ENCODE measurements at places on chromosomes 12 and 14.

DNA sequence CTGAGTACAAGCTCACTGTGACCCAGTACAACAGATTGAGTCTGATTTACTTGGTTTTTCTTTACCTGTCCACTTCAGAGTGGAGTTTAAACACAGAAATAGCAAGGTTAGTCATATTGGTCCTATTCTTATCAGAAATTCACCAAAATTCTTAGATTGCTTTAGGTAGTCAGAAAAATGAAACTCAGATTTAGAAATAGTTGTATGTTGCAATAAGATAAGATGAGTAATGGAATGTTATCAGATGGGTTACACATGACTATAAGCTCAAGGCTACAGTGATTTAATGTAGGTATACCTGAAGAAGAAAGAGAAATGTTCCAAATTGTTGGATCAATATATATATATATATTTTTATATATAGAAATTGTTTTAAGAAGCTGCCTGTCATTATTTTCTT lies 524.1 kb downstream of the LRFN5 start:
- DNase-seq, result no peak

DNA sequence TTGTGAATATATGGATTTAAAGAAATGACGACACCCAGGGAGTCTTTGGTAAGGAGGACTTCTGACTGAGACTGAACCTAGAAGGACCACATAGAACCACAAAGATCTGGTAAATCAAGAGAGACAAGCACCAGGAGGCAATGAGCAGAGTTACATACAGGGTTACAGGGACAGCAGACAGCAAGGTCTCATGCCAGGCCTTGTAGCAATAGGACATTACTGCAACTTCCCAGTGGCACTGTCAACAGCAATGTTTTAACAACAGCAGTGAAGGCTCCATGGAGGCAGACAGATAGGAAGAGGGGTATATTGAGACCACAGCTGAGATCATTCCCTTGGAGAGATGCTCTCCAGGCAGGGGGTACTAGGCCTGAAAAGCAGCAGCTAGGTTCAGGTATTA lies 18.5 kb downstream of the CPNE8 start:
- DNase-seq, result no peak

GRCh38 chr14:77547512-77548180 lies 49.0 kb upstream of the ISM2 start:
- no peak for DNase-seq

GRCh38 chr12:31033681-31034080 lies 40.0 kb upstream of the DDX11 start:
- DNase-seq, result no peak

- no peak for DNase-seq
These were observed 661 bp upstream of the RPS26 start for GRCh38 chr12:56040963-56041551.

DNA sequence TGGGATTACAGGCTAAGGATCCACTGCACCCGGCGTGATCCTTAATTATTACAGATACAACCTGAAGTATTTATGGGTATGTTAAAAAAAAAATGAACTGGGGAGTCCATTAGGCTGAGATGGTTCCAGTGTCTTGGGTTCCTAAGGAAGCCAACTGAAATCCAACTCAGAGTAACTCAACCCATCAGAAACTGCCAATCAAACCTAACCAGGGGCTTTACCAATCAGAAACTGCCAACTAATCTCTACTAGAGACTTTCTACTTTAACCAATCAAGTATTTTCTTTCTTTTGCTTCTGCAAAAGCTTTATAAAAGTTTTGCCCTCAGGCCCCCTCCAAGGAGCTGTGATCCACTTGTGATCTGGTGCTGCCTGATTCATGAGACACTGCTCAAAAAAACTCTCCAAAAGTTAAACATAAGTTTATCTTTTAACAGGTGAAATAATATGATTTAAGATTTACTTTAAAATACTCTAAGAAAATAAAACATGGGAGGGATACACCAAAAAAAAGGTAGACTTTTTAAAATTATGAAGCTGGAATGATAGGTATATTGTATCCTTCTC lies 88.0 kb downstream of the ACADS start:
- no peak for DNase-seq

DNA sequence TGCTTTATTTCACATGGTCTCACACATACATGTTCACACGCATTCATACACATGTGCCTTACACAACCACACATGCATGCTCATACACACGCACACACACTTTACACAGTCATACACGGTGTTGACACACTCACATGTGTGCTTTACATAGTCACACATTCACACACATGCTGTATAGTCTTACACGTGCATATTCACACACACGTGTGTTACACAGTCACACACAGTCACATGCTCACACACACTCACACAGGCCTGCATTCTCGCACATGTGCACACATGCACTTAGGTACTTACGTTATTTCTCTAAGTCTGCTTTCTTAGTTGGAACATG lies 18.0 kb upstream of the PLEKHG3 start:
- DNase-seq, result no peak

DNA sequence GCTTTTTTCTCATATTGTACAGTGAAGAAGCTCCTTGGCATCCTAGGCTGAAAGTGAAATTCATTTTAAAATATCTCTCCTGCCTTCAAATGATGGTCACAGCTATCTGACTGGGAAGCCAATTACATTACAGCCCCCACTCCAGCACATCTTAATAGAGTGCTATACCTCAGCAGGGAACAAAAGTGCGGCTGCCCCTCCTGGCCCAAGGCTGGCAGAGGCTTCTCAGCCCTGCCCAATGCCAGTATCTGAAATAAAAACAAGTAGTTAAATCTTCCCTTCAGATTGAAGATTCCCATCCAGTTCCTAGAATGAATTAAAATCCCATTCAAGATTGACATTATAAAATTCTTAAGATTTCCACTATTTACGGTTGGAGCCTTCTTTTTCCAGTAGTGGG lies 54.9 kb upstream of the GNG2 start:
- no peak for DNase-seq

DNA sequence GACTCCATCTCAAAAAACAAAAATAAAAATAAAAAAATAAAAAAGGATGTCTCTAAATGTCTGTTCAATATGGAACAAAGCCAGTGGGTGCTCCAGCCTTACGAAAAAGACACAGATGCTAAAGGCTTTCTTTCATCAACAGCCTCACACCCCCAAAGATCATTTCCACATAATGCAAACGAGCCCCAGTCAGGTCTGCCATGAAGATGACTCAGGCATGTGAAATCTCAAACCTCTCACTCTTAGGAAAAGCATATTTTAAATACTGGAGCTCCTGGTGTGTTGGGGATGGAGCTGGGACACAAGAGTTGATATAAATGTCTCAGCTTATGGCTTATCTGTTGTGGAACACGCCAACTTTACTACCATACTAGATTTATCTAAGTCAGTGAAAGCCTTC lies 49.9 kb upstream of the PLXNC1 start:
- no peak for DNase-seq

DNA sequence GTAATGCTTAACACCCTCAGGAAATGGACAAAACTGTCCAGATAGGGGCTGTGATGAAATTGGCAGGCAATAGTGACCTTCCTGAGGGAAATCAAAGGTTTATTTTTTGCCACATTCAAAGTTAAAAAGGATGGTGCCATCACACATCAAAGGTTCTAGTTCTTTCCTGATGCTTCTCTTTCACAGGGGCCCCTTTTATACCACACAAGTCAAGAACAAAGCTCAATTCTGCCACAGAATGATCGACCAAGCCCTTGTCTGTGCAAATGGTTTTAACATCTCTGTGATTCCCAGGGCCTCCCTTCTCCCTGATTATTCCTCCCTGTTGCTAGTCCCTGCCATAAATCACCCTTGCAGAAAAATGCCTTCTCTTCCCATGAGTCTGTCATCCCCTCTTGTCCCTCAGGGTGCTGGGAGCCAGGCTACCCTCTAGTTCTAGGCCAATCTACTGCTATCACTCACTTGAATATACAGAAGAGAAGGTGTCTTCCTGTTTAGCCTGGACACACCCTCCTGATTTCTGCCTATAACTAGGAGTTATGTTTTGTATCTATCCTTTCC lies 22.7 kb downstream of the SMCO2 start:
- no peak for DNase-seq

- DNase-seq, result no peak
These were observed 62.6 kb downstream of the PLXNC1 start for GRCh38 chr12:94211021-94211420.

DNA sequence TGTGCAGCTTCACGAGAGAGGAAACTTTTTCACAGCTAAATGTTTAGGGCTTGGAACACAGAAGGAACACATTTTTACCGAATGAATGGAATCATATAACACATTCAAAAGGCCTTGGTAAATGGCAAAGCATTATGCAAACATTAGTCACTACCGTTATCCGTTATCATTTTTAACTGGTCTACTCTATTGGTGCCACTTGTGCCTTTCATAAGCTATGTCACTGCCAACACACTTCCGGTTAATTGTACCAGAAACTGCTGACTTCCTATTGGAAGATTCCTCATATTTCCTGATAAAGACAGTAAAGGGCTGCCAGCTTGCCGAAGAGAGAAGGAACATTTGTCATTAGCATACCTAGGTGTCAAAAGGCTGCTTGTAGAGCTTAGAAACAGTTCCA lies 169.2 kb downstream of the APAF1 start:
- no peak for DNase-seq

- DNase-seq, result no peak
These were observed 68.4 kb downstream of the CACNA1C start for GRCh38 chr12:2120982-2121758.

DNA sequence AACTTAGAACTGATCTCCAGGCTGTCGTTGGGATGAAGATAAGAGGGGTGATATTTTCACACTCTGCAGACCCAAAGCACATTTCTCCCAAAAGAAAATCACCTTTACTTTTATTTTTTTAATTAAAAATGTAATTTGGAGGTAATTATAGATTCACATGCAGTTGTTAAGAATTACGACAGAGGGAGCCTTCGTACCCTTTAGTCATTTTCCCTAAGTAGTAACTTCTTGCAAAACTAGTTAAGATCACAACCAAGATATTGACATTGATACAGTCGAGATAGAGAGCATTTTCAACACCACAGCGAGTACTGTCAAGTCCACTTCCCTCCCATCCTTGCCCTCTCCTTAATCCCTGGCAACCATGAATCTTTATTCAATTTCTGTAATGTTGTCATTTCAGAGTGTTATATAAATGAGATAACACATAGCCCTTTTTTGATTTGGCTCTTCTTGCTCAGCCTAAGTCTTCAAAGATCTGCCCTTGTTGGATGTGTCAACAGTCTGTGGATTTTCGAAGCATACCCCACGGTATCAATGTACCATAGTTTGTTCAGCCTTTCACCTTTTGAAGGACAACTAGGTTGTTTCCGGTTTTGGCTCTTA lies 39.6 kb downstream of the DNAH10 start:
- DNase-seq, result no peak

DNA sequence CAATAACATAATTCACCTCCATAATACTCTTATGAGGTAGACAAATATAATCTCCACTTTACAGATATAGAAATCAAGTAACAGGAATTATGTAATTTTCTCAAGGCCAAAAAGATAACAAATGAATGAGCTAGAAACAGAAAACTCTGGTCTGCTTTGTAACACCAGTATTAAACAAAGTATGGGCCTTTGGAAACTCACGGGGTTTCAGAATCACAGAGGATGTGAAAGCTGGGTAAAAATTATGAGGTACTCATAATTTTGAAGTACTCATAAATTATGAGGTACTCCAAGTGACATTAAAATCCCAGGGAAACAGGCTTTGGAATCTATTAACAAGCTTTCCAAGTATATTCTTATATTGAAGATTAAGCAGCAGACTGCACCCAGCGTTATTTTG lies 140.2 kb downstream of the MED13L start:
- DNase-seq, result no peak

DNA sequence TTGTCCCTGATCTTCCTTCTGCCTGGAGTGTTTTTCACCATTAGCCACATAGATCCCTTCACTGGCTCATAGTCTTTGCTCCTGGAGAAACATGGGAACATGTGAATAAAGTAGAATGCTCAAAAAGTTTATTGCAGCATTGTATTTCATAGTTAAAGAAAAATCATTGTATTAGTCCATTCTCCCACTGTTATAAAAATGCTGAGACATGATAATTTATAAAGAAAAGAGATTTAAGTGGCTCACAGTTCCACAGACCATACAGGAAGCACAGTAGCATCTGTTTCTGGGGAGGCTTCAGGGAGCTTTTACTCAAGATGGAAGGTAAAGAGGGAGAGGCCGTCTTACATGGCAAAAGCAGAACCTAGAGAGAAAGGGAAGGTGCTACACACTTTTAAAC lies 238.3 kb upstream of the OR4E1 start:
- DNase-seq, result no peak

GRCh38 chr12:86091681-86092080 lies 164.5 kb downstream of the MGAT4C start:
- no peak for DNase-seq

GRCh38 chr12:89038831-89039512 lies 313.3 kb downstream of the DUSP6 start:
- no peak for DNase-seq

- DNase-seq, result no peak
These were observed 34.9 kb downstream of the TRMT5 start for GRCh38 chr14:60945984-60946383.

GRCh38 chr12:24447678-24448077 lies 498.2 kb upstream of the SOX5 start:
- DNase-seq, result no peak

GRCh38 chr14:39212034-39212433 lies 21.7 kb upstream of the MIA2 start:
- DNase-seq, result no peak

- no peak for DNase-seq
These were observed 126.6 kb downstream of the ADAMTS20 start for GRCh38 chr12:43425361-43425760.

DNA sequence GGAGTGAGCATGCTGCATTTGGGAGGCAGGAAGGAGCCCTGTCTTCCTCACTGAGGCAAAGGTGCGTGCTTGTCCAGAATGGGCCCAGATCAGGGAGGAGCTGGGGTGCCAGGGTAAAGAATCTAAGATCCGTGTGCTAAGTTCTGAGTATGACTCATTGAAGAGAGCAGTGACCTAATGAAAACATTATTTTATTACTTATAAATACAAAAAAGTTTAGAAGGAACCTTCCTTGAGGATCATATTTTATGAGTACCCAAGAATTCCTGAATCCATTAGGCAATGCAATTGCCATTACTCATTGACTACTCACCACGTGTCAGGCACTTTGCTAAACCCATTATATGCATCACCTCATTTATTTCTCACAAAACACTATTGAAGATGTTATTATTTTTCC lies 264.7 kb downstream of the EGLN3 start:
- DNase-seq, result no peak

- DNase-seq, result no peak
These were observed 143.0 kb downstream of the TMTC1 start for GRCh38 chr12:29640589-29641345.

- DNase-seq, result no peak
These were observed 7.5 kb downstream of the NTF3 start for GRCh38 chr12:5439371-5439771.

DNA sequence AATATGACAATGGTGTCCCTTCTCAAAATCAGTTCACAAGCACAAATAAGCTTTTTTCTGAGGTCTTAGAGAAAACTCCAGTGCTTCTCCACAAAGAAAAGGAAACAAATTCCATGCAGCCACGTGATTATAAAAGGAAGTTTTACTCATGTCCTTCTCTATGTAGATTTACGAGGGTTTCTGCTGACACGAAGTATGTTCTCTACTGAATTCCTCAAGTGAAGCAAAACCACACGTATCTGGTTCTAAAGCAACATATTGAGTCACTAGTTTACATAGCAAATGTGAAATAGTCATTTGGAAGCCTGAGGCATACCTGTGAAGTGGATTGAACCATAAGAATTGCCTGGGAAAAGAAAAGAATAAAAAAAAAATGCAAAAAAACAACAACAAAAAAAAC lies 31.9 kb downstream of the BMP4 start:
- DNase-seq, result no peak

GRCh38 chr14:92540472-92541048 lies 27.0 kb downstream of the RIN3 start:
- no peak for DNase-seq

- no peak for DNase-seq
These were observed 408.3 kb downstream of the EGLN3 start for GRCh38 chr14:33542338-33543287.

Data from nucleus accumbens (tissue), 56 donors.